Amygdala (tissue), 56 donors: ENCODE measurements at places on chromosomes 12 and 14.

DNA sequence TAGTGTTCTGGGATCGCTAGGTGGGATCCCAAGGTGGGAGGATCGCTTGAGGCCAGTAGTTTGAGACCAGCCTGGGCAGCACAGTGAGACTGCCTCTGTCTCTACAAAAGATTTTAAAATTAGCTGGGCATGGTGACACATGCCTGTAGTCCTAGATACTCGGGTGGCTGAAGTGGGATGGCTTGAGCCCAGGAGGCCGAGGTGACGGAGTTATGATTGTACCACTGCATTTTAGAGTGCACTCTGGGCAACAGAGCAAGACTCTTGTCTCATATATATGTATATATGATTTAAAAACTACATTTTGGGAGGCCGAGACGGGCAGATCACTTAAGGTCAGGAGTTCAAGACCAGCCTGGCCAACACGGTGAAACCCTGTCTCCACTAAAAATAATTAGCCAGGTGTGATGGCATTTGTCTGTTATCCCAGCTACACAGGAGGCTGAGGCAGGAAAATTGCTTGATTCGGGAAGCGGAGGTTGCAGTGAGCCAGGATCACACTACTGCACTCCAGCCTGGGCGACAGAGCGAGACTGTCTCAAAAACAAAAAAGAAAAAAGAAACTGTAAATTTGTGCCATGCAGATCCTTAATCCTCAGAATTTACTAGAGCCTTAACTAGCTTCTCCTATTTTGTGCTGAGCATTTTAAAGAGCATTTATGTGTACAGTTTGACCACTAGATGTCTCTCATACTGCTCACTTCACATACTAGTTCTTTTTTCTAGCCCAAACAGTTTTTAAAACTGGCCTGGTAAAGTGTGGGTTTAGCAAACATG, 114.8 kb downstream of the MON2 start:
- DNase-seq, result no peak

DNA sequence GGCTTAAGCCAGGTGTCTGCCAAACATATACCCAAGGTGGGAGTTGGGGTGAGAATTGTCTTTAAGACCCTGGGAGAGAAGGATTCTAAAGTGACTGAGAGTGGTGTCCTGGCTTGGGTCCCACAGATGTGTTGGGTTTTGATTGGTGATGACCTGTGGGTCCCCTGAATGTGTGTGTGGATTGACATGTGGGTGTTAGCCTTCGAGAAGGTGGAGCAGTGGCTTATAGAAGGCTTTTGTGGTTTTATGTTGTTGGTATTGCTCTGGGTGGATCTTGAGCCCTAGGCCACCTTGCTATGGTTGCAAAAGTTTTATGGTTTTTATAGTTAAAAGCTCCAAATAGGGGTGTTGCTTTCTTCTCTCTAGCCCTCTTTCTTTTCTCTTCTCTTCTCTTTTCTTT, 29.7 kb downstream of the PLEKHG3 start:
- DNase-seq, result no peak

GRCh38 chr12:88238406-88238805, 96.3 kb downstream of the TMTC3 start:
- DNase-seq, result no peak

DNA sequence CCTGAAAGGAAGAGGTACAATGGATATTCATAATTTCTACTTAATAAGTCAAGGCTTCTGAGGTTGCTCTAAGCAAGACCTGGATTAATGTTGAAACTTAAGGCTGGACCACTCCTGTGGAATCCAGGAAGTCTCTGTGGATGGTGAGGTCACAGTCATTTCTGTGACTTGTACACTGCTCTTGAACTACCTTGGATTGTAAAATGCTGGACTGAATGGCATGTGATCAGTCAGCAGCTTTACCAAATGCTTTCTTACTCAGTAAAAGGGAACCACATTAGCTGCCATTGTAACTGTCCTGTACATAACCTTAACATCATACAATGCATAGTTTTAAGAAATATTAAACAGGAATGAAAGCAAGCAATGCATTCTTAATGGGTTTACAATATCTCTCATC, 182.9 kb downstream of the NOVA1 start:
- DNase-seq, result no peak

GRCh38 chr12:112270673-112271072, 111.6 kb downstream of the HECTD4 start:
- DNase-seq, result no peak

DNA sequence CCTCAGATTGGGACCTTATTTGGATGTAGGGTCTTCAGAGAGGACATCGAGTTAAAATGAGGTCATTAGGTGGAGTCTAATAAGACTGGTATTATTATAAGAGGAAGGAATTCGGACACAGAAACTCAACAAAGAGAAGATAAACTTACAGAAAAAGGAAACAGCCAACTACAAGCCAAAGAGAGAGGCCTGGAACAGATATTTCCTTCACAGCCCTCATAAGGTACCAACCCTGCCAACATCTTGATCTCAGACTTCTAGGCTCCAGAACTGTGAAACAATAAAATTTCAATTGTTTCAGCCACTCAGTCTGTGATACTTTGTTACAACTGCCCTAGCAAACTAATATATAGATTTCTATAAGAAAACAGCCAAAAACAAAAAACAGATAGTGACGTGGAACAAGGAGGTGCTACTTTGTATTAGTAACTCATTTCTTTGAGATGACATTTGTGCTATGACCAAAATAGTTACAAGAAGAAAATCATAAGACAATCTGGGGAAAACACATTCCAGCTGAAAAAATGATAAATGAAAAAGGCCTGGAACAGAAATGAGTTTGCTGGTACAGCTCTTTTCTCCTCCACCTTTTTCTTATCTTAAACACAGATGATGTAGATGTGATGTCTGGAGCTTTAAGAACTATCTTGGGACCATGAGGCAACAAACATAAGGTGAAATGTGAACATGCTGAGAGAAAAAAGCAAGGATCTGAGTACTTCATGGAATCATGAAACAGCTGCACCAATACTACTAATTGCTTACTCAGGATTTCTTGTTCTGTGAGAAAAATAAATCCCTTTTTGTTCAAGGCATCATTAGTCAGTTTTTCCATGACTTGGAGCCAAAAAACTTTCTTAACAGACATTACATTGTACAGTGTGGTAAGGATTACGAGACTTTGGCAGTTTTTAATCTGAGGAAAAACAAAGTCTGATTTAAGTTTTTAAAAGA, 243.2 kb downstream of the ANO6 start:
- no peak for DNase-seq

DNA sequence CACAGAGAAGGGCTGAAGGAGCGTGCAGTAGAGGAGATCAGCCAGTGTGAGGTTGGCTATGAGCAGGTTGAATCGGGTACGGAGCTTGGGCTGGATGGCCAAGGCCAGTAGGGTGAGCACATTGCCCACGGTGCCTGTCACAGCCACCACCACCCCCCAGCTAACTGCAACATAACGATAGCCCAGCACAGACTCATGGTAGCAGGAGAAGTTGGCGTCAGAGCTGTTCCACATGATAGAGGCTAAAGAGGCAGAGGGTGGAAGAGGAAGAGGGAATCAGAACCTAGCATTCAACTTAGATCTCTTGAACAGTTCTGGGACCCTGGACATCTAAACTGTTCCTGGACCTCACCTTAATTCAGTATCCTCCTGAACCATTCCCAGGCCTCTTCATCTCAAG, 668 bp downstream of the GPR84 start:
- no peak for DNase-seq

- peak; percentile 13 for DNase-seq
Observed at GRCh38 chr12:13661005-13661887, 320.2 kb downstream of the GRIN2B start.

DNA sequence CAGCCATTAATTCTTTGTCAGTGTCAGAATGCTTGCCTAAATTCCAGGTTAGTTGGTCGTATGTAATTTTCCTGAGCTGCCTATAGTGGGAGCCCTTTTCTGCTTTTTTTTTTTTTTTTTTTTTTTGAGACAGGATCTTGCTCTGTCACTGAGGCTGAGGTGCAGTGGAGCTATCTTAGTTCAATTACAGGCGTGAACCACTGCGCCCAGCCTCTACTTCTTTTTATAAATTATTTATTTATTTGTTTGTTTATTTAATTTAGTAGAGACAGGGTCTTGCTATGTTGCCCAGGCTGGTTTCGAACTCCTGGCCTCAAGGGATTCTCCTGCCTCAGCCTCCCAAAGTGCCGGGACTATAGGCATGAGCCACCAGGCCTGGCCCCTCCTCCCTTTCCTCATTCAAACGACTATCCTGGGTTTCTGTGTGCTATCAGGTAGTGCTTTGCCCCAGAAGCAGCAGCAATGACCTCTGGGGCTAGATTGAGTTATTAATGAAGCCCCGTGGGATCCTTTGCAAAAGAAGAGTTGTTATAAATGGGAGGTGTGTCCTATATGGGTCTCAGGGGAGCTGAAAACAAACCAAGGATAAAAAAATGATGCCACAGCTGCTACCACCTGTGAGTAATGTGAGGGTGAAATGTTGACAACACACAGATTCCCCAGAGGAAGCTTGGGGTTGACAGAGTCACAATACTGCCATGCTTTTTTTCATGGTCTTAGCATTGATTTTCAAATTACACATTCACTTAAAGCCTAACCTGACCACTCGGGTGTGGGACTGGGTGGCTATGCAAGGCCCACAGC, 34.6 kb upstream of the NFKBIA start:
- no peak for DNase-seq

DNA sequence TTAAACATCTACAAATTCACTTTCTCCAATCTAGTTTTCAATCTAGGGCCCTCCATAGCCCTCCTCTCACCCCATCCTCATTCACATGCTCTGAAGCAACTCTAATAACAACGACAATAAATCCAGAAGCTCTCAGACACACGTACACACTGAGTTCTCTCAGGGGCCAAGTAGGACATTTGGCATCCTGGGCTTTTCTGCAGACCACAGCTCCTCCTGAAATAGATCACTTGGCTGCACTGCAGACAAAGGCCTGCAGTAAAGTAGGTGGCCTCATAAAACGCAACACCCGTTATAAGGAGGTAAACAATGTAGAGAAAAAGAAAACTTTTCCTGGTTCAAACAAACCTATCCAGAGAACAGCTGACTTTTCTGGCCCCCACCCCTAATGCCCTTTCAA, 111.2 kb downstream of the TMTC1 start:
- DNase-seq, result no peak

DNA sequence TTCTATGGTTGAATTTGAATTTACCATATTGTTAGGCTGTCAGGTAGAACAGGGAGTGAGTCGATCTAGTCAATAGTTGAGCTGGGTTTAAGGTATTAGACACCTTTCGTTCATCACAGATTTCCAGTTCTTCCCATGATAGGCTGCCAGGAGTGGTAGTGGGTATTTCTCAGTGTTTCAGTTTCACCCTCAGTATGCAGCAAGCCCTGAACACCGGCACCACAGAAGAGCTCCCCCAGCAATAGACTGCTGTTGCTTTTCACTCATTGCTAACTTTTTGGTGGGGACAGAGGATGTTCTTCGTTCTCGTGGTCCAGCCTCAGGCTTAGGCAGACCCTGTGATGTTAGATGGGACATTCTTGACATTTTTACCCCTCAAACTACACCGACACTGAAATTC, 164.6 kb downstream of the PTPRO start:
- DNase-seq, result no peak

- DNase-seq, result no peak
Observed at GRCh38 chr14:32366986-32367385, 37.9 kb downstream of the AKAP6 start.

DNA sequence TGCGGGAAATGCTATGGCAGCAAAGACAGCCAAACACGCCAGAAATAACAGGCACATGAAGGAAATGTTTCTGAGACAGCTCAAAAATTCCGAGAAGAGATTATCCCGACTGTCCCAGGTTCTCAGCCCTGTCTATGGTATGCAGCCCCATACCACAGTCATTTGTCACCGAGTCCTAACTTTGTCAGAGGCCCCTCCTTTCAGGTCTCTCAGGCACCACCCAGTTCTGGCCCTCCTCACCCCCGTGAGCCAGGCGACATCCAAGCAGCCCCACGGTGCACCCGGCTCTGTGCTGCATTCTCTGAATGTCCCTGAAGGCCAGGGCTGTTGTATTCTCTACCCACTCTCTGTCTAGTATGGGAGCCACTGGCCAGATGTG, 24.0 kb downstream of the SSH1 start:
- no peak for DNase-seq

GRCh38 chr12:61739925-61740324, 520.3 kb upstream of the USP15 start:
- no peak for DNase-seq

DNA sequence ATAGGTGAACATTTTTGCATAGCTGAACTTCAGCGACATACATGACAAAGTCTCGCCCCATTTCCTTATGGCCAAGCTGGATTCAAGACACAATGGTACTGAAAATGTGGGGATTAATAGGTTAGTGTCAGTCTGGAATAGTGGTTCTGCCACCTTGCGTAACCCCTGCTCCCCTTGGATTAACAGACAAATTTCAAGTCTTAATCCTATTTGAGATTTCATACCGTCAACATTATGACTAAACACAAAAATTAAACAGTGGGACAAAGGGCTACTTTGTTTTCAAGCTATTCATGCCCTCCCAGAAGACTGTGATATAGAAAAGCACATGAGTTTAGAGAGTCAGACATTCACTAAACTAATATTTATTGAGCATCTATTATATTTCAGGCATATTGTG, 138.9 kb upstream of the HIF1A start:
- DNase-seq, result no peak
